T-helper 1 cell (primary cell): ENCODE measurements at places on chromosomes 6 and 20.

DNA sequence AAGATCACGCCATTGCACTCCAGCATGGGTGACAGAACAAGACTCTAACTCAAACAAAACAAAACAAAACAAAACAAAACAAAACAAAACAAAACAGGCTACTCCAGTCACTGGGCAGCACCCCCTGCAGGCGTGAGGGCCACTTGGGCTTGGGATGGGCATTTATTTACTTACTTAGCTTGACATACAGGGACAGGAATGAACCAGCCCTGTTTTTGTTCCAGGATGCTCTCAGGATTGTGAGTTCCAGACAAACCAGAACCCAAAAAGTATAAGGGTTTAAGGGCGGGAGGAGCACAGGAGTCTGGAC, 4.0 kb upstream of the PTPN1 start:
- DNase-seq, result no peak

DNA sequence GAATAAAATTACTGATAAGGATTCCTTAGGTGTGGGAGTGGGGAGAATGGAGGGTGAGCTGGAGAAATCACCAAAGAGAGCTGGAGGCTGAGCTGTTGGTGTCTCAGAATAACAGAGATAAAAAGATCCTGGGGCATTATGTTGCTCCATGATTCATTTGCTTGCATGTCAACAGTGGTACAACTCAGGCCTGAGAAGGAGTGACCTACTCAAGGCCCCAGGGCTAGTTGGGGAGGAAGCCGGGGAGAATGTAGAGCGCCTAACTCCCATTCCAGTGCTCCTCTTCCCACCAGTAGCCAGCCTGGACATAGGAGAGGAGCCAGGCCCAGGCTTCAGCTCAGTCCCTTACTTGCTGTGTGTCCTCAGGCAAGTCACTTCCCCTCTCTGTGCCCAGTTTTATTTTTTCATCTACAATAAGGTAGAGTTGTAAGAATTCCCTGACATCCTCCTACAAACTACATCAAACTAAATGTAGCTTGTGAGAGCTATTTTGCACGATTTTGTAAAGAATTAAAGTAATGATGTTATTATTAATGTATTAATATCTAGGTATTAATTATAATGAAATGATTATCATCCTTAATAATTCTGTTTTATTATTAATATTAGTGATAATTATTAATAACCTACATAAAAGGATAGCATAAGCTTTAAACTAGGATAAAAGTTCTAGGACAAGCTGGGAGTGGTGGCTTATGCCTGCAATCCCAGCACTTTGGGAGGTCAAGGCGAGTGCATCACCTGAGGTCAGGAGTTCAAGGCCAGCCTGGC, 250.9 kb upstream of the SULF2 start:
- no peak for DNase-seq

DNA sequence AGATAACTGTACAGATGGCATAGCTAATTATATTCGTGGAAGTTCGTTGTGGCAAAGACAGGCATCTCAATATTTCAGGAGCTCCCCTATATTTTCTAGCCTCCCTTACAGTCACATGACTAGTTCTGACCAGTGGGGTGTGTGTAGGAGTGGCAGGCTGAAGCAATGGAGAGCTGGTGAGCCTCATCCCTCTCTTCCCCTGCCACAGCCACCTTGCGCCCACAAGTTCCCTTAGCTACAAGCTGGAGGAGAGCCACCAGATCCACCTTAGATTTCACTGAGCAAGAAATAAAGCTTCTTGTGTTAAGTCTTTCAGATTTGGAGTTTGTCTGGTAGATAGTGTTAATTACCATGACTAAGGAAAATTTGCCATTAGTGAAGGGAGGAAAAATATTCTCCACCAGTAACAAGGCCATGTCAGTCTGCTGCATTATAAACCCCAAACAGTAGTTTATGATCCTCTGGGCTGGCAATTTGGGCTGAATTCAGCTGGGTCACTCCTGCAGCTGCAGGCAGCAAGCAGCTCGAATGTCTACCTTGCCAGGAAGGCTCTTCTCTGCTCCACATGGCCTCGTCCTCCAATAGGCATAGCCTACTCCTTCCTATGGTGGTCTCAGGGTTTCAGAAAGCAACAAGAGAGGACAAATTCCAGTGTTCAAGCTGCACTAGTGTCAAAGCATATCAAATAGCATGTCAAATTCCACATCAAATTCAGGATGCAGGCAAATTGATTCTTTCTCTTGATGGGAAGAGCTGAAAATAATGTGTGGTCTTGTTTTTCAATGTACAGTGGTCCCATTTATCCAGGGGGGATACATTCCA, 7.4 kb upstream of the RBCK1 start:
- DNase-seq, result no peak

GRCh38 chr6:88031550-88031949, 16.1 kb upstream of the SPACA1 start:
- no peak for DNase-seq

- no peak for DNase-seq
Observed at GRCh38 chr6:36514554-36515456, 32.5 kb downstream of the STK38 start.

DNA sequence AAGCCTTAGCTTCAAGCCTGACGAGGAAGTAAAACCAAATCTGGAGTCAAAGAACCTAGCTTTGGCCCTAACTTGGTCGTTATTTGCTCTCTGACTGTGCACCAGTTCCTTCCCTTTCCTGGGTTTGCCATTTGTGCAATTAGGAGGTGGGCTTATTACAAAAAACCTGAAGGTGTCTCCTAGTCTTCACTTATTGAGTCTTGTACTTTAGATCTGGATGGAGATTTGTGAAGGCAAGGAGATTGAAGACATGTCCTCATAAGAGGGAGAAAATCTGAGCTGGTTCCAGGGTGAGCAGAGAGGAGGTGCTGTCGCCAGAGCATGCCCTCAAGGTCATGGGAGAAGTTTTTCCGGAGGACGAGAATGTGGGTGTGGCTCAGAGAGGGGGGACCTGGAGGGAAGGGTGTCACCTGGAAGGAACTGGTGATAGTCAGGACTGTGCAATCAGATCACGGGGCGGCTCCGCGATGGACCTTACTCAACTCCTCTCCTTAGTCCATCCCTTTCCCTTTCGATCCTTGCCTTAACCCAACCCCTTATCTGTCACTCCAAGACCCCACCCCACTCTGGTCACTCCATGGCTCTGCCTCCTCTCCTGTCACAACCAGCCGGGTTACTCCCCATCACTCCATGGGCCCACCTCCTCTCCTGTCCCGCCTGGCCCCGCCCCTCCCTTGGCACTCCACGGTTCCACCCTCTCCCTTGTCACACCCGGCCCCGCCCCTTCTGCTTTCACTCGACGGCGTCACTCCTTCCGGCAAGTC, 588 bp upstream of the ACSS2 start:
- no peak for DNase-seq

DNA sequence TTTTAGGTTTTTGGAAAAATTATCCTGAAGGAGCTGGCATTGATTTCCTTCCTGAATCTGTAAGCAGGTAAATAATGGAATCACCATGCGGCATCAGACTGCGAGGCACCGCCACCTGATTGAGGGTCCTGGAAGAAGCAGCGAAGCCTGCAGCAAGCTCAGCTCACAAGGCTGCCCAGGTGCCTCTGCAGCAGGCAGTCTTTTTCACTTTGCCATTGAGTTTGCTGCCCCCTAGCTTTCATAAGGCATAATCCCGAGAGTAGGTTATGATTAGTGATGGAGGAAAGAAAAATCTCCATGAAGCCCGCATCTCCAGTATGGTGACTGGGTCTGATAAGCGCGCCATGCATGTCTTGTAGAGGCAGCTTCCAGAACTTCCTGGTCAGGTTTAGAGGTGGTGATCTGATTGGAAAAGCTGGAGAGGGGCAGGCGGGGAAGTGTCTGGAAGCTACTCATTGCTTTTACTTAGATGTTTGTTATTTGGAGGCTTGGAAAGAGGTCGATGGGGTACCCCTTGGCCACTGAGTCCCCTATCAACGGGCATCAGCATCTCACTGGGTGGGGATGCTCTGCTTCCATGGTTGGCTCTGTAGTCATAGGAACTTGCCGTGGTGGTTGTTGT, 26.7 kb downstream of the IYD start:
- no peak for DNase-seq

DNA sequence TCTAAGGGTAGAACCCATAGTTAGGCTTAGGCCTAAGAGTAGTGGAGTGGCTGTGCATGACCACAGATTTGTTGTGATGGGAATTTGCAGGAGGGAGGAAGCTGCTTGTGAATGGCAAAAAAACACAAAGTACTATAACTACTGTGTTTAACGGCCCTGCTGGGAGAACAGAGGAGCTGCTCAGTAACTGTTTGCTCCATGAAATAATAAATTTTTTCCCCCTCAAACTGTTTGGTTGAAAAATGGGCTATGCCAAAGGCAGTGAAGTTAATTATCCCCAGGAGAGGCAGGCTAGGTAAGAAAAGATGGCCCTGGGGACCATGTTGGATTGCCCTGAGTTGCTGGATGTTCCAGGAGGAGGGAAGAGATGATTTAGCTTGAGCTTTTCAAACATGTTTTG, 256.5 kb upstream of the PRND start:
- DNase-seq, result no peak

GRCh38 chr6:20092071-20092566, 120.2 kb downstream of the MBOAT1 start:
- DNase-seq, result no peak
